Tibial nerve (tissue), 4 donors: ENCODE measurements at places on chromosomes 16 and 17.

GRCh38 chr17:73090396-73091202 is 1.9 kb downstream of the SLC39A11 start:
- DNase-seq = no peak

DNA sequence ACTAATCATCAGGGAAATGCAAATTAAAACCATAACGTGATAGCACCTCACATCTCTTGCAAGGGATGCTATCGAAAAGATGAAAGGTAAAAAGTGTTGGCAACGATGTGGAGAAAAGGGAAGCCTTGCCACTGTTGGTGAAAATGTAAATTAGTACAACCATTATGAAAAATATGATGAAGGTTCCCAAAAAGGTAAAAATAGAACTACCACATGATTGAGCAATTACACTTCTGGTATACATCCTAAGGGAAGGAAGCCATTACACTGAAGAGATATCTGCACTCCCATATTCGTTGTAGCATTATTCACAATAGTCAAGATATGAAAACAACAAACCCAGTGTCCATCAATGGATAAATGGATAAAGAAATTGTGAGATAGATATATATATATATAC is 21.5 kb downstream of the ABCA10 start:
- no peak for DNase-seq

DNA sequence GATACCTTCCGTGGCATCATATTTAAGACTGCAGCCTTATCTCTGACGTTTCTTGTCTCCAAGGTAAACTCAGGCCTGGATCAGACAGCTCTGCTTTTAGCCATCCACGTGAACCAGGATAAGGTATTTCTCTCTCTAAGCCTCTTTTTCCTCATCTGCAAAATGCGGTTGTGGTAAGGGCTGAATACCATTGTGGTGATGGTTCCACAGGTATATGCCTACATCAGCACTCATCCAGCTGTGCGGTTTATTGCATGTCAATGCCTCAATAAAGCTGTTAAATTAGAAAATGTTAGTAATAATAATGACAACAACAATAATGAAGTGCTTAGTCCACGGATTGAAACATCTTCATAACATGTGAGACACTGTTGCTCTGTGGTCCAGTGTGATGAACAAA is 104.4 kb downstream of the GRIN2A start:
- DNase-seq = no peak

DNA sequence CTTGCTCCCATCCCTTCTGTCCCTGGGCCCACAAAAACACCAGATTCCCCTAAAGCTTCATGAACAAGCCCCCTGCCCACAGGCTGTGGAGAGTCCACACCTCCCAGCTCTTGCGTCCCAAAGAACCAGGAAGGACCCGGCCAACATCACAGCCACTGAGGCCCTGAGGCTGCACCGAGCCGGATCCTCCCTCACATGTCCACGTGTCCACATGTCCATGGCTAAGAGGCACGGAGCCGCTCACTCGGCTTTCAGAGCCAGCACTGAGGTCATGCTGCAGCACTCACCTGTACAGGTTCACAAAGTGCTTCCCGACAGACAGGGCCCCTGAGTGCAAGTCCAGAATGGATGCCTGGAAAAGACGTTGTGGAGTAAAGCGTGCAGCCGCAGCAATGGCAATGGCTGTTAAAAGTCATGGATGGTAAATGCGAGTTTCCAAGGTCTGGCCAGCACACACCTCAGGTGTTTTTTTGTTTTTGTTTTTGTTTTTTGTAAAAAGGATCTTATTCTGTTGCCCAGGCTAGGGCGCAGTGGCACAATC is 11.9 kb upstream of the HEXD start:
- no peak for DNase-seq

DNA sequence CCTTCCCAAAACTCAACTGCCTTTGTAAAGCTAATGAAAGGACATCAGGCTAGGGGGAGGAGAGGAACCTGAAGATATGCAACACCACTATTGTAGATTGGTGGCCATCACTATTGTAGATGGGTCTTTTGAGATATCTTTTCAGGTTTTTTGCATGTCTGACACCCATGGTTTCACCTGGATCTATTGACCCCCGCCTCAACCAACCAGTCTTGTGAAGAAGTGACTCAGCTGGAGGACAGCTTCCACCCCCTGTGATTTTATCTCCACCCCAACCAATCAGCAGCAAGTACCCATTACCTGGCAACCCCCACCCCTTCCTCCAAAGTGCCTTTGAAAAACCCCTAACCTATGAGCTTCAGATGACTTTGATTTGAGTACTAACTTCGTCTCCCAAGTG is 382.6 kb upstream of the GOT2 start:
- no peak for DNase-seq

GRCh38 chr16:3876695-3877094 is 3.8 kb downstream of the CREBBP start:
- DNase-seq = no peak

DNA sequence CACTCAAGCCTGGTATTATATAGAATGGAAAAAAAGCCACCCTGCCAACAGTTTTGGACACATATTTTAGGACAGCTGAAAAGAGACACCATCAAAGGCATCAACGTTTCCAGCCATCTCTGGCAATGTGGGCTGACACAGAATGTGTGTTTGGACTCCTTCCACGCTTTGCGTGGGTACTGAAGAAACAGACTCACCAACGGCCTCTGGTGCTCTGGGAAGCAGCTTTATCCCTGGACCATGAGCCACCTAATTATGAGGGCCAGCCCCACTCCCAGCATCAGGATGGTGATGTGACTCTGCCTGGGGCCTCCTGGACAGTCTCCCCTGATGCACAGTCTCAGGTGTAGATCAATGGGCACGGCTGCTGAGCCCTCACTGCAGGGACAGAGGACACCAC is 27.9 kb downstream of the CCDC57 start:
- no peak for DNase-seq

DNA sequence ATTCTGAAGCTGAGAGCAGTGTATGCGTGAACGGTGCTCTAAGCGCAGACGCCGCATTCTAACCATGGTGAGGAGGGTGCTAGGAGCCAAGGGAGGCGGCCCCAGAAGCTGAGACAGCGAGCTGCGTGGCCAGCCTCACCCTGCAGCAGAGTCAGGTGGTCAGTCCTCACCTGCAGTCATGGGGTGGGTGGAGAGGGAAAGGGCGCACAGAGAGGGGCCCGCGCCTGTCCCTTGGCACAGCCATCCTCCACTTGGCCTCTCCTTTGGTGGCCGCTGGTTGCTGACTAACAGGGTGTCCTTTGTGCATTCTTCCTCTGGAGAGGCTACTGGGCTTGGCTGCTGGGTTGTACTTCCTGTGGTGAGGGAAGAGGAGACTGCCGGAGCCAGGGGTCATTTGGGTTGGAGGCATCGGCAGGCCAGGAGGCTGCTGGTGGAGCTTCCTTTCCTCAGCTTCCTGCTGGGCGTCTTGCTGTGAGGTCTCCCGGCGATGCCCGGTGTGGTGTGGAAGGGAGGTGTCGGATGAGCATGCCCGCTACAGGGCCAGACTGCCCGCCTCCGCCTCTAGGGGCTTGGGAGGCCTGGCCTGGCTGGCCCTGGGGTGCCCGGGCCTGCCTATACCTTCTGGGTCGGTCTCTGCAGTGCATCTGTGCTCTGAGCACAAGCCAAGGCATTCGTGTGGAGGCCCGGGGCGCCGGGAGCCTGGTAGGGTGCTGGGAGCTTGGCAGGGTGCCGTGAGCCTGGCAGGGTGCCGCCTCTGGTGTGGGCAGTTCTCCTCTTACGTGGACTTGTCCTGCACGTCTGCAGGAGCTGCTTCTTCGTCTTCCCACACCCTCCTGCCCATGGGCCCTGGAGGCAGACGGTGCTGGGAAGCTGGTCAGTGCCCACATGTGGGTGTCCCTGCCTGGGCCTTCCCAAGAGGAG is 17.4 kb downstream of the RNF213 start:
- DNase-seq = no peak

DNA sequence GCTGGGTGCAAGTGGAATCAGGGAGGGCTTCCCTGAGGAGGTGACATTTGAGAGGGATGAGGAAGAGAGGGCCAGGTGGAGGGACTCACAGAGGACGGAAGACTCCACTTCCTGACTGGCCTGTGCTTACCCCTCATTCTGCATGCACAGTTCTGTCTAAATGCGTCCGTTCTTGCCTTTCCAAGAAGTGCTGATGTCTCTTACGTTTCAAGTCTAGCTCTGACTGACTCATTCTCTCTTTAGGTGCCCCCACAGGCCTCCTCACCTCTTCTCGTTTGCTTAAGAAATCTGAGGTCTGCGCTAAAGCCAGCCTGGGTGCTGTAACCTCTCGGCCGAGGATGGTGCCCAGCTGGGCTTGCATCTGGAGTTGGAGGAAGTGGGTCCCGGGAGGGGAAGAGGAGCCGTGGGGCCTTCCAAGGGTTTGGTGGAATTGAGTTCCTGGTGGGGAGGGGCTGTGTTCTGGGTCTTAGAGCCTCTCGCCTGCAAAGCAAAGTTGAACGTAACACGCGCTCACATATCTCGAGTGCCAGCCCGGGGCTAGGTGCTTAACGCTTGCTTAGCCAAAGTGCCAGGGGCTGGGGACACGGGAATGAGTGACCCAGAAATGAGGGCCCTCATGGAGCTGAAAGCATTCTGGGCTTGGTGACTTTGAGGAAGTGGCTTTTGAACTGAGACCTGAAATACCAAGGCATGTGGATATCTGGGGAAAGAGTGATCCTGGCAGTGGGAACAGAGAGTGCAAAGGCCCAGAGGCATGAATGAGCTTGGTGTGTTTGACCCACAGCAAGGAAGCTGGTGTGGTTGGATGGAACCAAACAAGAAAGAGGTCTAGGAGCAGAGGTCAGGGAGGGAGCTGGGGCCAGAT is 4.8 kb downstream of the IL4R start:
- DNase-seq = no peak

- no peak for DNase-seq
Observed at GRCh38 chr17:55852734-55853133, 101.9 kb downstream of the PCTP start.

- DNase-seq = no peak
Observed at GRCh38 chr17:8074554-8074953, 13.0 kb downstream of the ALOX12B start.

DNA sequence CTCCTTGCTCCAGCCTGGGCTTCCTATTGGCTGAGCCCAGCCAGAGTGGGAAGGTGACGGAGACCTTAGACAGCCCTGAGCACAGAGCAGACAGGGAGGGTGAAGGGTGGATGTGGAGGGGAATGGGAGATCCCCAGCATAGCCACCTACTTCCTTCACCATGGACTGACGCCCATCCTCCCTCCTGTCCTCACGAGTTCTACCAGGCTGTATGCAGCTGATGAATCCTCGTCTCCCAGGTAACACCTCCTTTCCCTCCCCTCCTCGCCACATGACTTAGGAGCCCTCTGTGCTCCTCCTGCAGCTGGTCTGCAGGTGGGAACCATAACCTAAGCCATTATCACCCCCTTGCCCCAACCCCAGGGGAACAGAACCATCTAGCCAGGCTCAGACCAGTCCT is 9.0 kb upstream of the CRHR1 start:
- no peak for DNase-seq

DNA sequence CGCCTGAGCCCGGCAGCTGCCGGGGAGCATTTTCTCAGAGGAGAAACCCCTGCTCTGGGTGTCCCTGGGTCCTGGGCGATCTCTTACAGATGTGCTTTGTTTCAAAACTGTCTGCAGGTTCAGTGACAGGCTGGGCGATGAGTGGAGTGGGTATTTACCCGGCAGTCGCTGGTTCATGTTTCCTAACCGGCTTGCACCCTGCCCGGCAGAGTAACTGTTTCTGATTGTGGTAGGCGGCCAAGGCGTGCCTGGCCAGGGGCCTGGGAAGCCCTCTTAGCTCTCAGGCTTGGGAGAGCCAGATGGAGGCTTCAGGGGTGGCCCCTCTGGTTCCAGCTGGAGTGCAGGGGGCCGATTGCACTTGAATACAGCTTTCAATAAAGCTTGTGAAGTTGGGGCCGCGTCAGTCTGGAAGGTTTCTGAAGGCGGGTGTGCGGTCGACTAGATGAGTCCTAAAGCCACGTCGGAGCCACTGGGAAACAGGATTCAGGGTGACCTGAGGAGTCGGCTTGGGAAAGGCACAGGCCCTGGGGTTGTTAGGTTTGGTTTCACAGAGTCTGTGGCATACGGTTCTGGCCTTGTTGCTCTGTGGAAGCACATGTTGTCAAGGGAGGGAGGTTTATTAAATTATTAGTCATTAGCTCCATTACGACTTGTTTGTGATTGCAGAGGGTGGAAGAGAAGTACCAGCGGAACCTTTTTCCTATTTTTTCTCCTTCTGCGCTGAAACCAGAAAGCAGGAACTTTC is 1.4 kb downstream of the BAIAP2 start:
- no peak for DNase-seq

DNA sequence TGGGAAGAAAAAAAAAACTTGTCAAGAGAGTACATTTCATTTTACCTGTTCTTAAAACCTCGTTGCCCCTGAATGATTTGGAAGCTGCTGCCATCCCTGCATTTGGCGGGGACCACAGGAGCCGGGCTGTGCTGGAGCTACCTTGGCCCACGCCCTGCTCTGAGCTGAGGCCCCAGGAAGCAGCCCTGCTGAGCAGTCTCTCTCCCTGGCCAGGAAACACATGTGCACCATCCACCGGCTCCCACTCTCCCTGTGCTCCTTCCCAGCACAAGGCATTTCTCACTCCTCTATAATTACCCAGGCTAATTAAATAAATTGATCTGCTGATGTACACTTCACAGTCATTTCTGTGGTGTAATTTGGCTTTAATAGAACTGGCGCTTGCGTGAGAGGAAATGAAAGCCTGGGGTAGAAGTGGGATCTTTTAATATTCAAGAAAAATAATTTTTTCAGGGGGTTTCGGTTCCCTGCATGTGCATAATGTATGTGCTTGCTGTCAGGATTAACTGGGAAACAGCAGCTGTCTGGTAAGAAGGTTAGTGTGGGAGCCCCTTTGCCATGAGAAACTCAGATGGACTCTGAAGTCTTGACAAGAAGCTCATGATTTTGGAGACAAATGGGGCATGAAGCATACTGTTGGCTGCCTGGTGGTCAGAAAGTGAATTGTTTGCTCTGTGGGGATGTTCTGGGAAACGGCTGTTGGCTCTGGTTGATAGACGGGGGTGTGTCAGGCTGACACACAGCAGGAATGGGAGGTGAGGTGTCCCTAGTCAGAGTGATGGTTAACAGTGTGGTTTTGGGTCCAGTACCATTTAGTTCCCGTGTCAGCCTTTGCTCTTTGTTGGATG is 252.3 kb upstream of the EEF2KMT start:
- no peak for DNase-seq

DNA sequence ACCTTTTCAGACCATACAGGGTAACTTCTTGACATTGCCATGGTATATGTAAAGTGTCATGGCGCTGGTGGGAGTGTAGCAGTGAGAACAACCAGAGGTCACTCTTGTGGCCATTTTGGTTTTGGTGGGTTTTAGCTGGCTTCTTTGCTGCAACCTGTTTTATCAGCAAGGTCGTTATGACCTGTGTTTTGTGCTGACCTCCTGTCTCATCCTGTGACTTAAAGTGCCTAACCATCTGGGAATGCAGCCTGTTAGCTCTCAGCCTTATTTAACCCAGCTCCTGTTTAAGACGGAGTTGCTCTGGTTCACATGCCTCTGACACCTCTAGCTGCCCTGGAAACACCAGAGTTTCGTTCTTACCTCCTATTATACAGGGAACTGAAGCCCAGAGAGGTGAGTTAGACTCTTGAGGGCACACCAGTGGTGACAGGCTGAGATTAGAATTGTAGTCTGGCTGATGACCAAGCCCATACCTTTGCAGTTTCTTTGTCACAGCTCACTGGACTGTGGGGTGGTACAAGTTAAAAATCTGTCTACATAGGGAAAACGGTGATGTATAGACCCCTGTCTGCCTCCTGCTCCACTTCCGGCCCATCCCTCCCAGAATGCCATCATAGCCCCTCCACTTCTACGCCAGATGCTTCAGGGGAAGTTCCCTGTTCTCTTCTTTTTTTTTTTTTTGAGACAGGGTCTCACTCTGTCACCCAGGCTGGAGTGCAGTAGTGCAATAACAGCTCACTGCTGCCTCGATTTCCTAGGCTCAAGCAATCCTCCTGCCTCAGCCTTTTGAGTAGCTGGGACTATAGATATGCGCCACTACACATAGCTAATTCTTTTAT is 21.0 kb downstream of the KSR1 start:
- no peak for DNase-seq
